ENCODE measurements at places on chromosomes 12 and 14.
A peak's percentile ranks its signal among the peaks of the same experiment; 100 is the strongest.

GRCh38 chr12:5171701-5172100, 128.0 kb downstream of the KCNA5 start:
- no peak overlapping the region for H3K27ac ChIP-seq
- DNase-seq: no peak
- no peaks in the 10 kb centered on the region for H3K4me1 ChIP-seq
- no peak overlapping the region for H3K4me3 ChIP-seq
- H3K27me3 ChIP-seq: peaks cover 35% of the 10 kb centered on the region

- H3K36me3 ChIP-seq: peaks cover 1% of the 10 kb centered on the region
- H3K4me1 ChIP-seq: no peaks in the 10 kb centered on the region
- H3K27me3 ChIP-seq: no peaks in the 10 kb centered on the region
- no peak overlapping the region for H3K4me3 ChIP-seq
- no peak for DNase-seq
Observed at GRCh38 chr12:77372494-77372893, 307.1 kb upstream of the E2F7 start.

DNA sequence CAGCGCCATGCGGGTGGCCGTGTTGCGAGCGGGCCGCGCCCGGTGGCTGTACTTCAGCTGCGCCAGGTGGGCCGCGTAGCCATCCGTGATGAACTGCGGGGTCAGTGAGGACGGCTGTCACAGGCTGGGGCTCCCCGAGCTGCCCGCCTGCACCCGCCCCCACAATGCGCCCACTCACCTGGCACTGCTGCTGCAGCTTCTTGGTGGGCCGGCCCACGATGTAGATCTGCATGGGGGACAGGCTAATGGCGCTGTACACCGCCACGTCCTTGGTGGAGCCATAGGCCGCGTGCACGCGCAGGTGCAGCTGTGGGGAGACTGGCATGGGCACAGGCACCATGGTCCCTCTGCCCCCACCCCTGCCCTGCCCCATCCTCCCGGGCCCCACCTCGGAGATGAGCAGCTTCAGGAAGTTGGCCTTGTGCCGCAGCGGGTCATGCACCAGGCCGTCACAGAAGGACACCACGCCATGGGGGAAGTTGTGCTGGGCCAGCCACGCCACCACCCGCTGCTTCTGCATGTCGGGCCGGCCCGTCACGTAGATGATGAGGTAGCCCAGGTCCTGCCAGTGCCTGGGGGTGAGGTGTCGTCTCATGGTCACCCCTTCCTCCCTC, 5.9 kb downstream of the ARL6IP4 start:
- no peak overlapping the region for H3K4me3 ChIP-seq
- H3K27ac ChIP-seq: no peak overlapping the region
- peaks cover 28% of the 10 kb centered on the region for H3K4me1 ChIP-seq
- no peak for DNase-seq

DNA sequence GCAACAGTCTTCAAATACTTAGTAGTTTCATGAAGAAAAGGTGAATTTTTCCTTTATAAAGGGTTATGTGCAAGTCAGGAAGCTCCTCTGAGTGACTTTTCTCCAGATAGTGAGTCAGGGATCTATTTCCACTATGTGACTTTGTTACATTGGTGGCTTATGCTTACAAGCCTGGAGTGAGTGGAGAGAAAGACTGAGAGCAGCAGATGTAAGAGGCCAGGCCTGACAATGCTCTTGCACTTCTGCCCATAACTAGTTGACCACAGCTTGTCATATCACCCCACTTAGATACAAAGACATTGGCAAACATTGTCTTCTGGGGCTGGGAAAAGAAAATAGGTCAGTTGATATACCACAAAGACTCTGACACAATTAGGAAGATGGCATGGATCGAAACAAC, 236.5 kb downstream of the PDZRN4 start:
- no peaks in the 10 kb centered on the region for H3K27me3 ChIP-seq
- H3K36me3 ChIP-seq: no peaks in the 10 kb centered on the region
- no peak overlapping the region for H3K4me3 ChIP-seq
- no peaks in the 10 kb centered on the region for H3K4me1 ChIP-seq

DNA sequence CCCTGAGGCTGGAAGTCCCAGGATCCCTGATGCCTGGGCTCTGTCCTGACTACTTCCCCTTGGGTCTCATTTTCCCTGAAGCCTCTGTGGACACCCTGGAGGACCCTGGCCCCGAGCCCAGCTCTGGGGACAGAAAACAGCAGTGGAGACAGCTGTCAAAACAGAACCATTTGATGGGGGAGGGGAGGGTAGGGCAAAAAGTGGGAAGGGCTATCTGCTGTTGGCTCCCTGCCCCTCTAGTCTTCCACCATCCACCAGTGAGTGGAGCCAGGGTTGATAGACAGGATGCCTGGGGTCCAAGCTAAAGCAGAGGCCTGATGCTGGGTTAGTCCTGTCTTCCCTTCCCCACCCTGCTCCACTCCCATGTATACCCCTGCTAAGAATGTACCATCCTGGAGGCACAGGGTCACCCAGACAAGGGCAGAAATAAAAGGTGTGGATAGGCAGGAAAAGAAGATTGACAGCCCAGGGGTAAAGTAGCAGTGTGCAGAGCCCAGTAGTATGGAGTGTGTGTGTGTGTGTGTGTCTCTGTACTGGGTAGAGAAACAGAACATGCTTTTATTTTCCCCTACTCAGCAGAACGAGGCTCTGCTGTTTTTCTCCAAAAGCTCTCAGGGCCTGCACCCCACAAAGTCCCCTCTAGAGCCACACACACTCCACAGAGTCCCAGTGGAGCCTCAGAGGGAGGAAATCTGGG, 9.8 kb downstream of the ZNF385A start:
- H3K27ac ChIP-seq: no peak overlapping the region
- H3K4me1 ChIP-seq: peaks cover 10% of the 10 kb centered on the region
- no peak for DNase-seq
- no peak overlapping the region for H3K4me3 ChIP-seq
- no peaks in the 10 kb centered on the region for H3K36me3 ChIP-seq
- no peaks in the 10 kb centered on the region for H3K27me3 ChIP-seq

GRCh38 chr12:91744597-91744996, 401.0 kb downstream of the BTG1 start:
- no peak for DNase-seq
- H3K4me3 ChIP-seq: no peak overlapping the region

GRCh38 chr14:65704850-65705249, 292.3 kb downstream of the FUT8 start:
- no peaks in the 10 kb centered on the region for H3K27me3 ChIP-seq
- H3K27ac ChIP-seq: no peak overlapping the region
- DNase-seq: no peak

DNA sequence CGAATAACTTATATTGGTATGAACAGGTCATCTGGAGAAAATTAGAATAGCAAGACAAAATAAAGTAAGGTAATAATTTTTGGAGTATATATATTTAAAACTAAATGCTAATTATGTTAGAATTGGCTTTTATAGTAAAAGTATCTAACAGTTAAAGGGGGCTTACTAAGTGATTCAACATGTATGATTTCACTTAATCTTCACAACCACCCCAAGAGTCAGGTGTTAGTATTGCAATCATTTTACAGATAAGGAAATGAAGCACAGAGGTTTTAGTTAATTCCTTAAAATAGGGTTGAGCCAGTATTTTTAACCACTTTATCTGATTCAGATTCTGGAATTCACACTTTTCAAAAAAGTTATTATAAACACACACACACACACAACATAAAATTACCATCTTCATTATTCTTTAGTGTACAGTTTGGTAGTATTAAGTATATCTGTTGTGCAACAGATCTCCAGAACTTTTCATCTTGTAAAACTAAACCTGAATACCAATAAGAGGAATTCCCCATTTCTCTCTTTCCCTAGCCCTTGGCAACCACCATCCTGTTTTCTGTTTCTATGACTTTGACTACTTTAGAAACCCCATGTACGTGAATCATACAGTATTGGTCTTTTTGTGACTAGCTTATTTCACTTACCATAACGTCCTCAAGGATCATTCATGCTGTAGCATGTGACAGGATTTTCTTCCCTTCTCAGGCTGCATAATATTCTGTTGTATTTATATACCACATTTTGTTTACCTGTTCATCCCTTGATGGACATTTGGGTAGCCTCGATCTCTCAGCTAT, 12.5 kb downstream of the A2M start:
- no peak for DNase-seq
- no peaks in the 10 kb centered on the region for H3K27me3 ChIP-seq
- H3K4me3 ChIP-seq: no peak overlapping the region
- peaks cover 6% of the 10 kb centered on the region for H3K4me1 ChIP-seq
- peaks cover 28% of the 10 kb centered on the region for H3K36me3 ChIP-seq
- no peak overlapping the region for H3K27ac ChIP-seq

DNA sequence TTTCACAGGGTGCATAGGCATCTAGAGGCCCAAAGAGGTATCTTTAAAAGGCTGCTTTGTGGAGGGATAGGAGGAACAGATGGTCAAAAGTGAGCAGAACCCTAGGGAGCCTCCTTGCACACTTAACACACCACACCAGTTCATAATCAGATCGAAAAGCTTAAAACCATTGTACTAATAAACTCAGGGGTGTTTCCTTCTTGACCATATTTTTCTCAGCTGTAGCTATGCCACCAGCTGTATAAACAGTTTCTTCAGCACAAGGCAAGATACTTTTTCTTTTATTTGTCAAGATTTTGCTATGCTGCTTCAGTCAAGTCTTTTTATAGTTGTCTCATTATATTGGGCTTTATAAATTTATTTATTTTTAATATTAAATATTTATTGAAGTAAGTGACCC, 88.7 kb downstream of the RIC8B start:
- no peak overlapping the region for H3K4me3 ChIP-seq
- no peak overlapping the region for H3K27ac ChIP-seq
- DNase-seq: no peak
- H3K4me1 ChIP-seq: peaks cover 15% of the 10 kb centered on the region
- H3K27me3 ChIP-seq: no peaks in the 10 kb centered on the region
- peaks cover 13% of the 10 kb centered on the region for H3K36me3 ChIP-seq

DNA sequence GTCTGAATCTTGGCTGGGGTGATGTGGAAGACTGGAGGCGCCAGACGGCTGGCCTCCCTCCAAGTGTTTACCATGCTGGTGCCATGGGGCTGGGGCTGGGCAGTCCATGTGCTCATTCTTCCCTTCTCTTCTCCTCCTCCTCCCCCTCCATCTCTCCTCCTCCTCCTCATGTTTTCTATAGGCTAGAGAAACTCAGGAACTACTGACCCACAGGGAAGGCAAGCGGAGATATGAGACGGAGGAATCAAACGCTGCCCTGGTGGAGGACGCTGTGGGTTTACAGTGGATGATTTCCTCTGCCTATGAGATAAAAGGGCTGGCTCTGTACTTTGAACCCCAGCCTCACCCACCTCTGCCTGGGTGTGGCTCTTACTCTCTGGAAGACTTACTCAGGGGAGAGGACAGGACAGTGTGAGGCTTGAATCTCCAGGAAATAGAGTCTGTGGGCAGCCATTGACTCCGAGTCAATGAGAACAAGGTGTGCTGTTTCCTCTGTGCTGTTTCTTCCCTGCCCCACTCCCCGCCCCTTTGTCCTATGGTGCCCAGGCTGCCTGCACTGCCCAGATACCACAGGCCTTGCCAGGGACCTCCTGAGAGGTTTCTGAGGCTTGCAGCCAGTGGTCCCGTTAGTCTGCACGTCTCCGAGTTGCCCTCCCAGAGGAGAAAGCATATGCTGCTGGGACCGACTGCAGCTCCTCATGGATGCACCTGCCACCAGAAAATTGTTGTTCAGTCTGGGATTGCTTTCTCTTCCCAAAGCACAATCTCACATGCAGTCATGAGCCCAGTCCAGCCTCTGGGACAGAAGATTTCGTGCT, 132.6 kb upstream of the ARHGAP5 start:
- H3K27ac ChIP-seq: no peak overlapping the region
- no peaks in the 10 kb centered on the region for H3K27me3 ChIP-seq
- H3K36me3 ChIP-seq: no peaks in the 10 kb centered on the region
- DNase-seq: no peak
- peaks cover 7% of the 10 kb centered on the region for H3K4me1 ChIP-seq
- H3K4me3 ChIP-seq: peak overlapping the region; percentile 49

DNA sequence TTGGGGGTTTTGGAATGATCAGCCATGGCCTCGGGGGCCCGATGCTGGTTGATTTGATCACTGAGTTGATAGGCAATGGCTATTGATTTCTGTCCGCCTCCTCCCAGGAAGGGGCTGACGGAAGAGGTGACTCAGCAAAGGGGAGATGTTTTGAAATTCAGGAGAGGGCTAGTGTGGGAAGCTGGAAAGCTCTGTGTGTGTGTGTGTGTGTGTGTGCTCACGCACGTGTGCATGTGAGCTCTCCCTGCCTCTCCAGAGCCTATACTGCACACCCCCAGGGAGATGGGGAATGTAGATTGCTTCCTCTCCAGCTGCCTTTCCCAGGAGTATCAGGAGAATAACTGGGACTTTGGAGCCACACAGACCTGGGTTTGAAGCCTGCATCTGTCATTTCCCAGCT, 184.9 kb upstream of the MYL2 start:
- no peaks in the 10 kb centered on the region for H3K36me3 ChIP-seq
- no peak overlapping the region for H3K27ac ChIP-seq
- peaks cover 36% of the 10 kb centered on the region for H3K27me3 ChIP-seq
- no peak overlapping the region for H3K4me3 ChIP-seq

GRCh38 chr12:6384499-6385436, 806 bp downstream of the LTBR start:
- H3K4me3 ChIP-seq: no peak overlapping the region
- H3K27me3 ChIP-seq: peaks cover 64% of the 10 kb centered on the region
- no peaks in the 10 kb centered on the region for H3K36me3 ChIP-seq
- peaks cover 5% of the 10 kb centered on the region for H3K4me1 ChIP-seq
- H3K27ac ChIP-seq: no peak overlapping the region

DNA sequence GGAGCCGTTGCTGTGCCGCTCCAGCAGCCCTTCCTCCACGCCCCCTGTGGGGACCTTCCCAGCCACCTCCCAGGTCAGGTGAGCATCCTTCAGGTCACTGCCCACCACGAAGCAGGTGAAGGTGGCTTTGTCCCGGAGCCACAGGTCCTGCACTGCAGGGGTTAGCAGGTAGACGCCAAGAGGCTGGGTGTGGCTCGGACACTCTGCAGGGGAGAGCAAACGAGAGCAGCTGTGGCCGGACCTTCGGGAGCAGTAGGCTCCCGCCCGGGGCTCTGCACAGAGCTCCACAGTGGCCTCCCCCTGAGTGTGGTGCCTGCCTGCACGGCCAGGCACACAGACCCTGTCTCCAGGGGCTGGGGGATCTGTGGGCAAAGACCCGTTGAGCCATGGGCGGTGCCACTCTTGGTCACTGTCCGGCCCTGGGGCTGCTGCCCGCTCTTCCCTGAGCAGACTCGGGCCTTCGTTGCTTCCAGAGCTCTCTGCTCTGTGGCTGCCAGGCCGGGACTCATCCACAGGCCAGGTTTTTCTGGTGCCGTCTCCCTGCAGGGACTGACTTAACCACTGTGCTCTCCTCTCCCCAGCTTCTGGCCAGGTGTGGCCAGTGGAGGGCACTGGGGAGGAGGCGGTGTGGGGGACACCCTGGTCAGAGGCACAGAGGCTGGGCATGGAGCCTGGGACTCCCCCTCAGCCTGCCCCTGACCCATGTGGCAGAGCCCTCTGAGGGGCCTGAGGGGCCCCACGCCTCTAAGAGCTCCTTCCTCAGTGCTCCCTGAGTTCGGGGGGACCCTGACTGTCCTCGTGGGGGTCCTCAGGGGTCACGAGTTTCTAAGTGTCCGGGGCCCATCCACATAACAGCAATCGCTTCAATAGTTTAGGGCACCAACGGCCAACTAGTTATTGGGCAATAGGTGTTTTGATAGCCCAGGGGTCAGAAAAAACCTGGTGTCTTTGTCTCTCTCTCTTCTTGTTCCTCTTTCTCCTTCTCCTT, 314.9 kb downstream of the TMEM121 start:
- H3K4me1 ChIP-seq: no peaks in the 10 kb centered on the region
- H3K36me3 ChIP-seq: no peaks in the 10 kb centered on the region
- DNase-seq: no peak
- H3K27ac ChIP-seq: no peak overlapping the region
- H3K4me3 ChIP-seq: no peak overlapping the region
- H3K27me3 ChIP-seq: peaks cover 20% of the 10 kb centered on the region

All from central memory CD8-positive, alpha-beta T cell (primary cell).